ENCODE measurements at places on chromosomes 16 and 17. TPM values are rescaled to one million over a fixed set of nuclear protein-coding genes. Genes with fewer than 3 reads are reported as not detected.

DNA sequence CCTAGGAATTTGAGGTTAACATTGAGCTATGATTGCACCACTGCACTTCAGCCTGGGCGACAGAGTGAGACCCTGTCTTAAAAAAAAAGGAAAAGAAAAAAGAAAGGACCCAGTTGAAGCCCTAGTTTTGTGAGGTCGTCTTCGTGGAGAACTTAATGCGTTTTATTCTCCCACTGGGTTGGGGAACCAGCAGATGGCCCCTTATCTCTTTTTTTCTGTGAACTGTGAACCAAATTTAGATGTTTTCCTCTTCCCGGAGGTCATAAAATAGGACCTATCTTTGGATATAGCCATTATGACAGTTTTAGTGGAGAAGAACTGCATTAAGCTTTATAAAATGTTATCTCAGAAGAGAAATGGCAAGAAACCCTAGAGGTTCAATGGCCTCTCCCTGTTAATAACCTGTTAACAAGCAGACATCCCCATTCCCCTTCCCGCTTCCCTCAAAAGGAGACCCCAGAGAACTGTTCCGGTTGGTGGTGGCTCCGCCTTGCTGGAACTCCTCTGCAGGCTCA lies 23.5 kb downstream of the KIAA0513 start:
- peaks cover 15% of the 10 kb centered on the region for H3K4me1 ChIP-seq
- H3K27ac ChIP-seq = no peak overlapping the region
- H3K27me3 ChIP-seq = no peaks in the 10 kb centered on the region
- H3K4me3 ChIP-seq = no peak overlapping the region
- no peak for DNase-seq
- H3K36me3 ChIP-seq = no peaks in the 10 kb centered on the region

DNA sequence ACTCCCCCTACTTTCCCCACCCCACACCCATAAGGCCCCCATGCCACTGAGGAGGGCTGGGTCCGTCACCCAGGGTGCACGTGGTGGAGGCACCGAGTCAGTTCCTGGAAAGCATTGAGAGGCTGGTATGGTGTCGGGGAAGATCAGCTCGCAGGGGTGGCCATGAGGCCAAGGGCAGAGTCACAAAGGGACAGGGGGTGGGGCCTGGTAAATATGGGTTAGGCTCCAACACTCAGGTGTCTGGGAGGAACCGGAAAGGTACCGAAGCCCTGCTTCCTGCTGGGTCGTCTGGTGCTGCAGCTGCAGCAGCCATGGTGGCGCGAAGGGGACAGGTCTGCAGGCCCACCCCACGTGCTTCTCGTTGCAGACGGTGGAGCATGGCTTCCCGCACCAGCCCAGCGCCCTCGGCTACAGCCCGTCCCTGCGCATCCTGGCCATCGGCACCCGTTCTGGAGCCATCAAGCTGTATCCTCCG lies 30.2 kb downstream of the LLGL2 start:
- no peaks in the 10 kb centered on the region for H3K27me3 ChIP-seq
- no peak overlapping the region for H3K27ac ChIP-seq
- no peak overlapping the region for H3K4me3 ChIP-seq
- DNase-seq = no peak
- H3K4me1 ChIP-seq = no peaks in the 10 kb centered on the region

- H3K4me1 ChIP-seq = peaks cover 45% of the 10 kb centered on the region
- H3K36me3 ChIP-seq = no peaks in the 10 kb centered on the region
- no peaks in the 10 kb centered on the region for H3K27me3 ChIP-seq
- peak; percentile 45 for DNase-seq
- H3K27ac ChIP-seq = peak within 1 kb of the TSS; percentile 47
Observed at GRCh38 chr17:82212331-82213250, at the start of gene CCDC57. Gene CCDC57, minus strand, starts transcription at chr17:82212842. Its CDS starts 10,898 bp downstream, at chr17:82201944.

GRCh38 chr16:67364600-67365235 lies 28.6 kb downstream of the TPPP3 start:
- H3K4me3 ChIP-seq = no peak overlapping the region
- H3K4me1 ChIP-seq = no peaks in the 10 kb centered on the region
- peaks cover 11% of the 10 kb centered on the region for H3K27me3 ChIP-seq
- no peak overlapping the region for H3K27ac ChIP-seq

DNA sequence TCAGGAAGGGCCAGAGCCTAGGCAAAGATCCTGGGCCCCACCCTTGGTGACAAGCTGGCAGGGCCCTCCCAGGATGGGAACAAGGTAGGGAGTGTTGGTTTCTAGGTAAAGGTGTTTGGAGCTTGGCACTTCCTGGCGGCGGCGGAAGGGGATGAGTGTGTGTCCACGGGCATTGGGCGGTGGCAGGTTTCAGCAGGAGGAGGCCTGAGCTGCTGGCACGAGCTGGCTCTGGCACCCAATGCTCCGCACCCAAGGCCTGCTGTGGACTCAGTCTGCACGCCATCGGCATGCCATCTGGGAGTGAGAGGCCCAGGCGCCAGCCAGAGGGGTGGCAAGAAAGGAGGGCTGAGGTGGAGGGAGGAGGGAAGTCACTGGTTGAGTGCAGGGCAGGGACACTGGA lies 46.9 kb upstream of the TAC4 start:
- no peak for DNase-seq
- no peaks in the 10 kb centered on the region for H3K4me1 ChIP-seq
- H3K27ac ChIP-seq = no peak overlapping the region
- no peaks in the 10 kb centered on the region for H3K36me3 ChIP-seq
- H3K27me3 ChIP-seq = peaks cover 14% of the 10 kb centered on the region
- H3K4me3 ChIP-seq = no peak overlapping the region

The EFCAB5 gene
- 2.1 TPM for total RNA-seq

All from CD4-positive, CD25-positive, alpha-beta regulatory T cell (primary cell).